ENCODE measurements at places on chromosomes 1 and 21.
A peak's percentile ranks its signal among the peaks of the same experiment; 100 is the strongest.

DNA sequence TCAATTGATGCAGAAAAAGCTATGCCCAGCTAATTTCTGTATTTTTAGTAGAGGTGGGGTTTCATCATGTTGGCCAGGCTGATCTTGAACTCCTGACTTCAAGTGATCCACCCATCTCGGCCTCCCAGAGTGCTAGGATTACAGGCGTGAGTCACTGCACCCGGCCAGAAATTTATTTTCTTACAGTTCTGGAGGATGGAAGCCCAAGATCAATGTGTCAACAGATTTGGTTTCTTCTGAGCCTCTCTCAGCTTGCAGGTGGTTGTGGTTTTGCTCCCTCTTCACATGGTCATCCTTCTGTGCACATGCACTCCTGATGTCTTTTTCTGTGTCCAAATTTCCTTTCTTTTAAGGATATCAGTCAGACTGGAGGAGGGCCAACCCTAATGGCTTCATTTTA lies 35.6 kb downstream of the SHCBP1L start:
- DNase-seq: no peak

DNA sequence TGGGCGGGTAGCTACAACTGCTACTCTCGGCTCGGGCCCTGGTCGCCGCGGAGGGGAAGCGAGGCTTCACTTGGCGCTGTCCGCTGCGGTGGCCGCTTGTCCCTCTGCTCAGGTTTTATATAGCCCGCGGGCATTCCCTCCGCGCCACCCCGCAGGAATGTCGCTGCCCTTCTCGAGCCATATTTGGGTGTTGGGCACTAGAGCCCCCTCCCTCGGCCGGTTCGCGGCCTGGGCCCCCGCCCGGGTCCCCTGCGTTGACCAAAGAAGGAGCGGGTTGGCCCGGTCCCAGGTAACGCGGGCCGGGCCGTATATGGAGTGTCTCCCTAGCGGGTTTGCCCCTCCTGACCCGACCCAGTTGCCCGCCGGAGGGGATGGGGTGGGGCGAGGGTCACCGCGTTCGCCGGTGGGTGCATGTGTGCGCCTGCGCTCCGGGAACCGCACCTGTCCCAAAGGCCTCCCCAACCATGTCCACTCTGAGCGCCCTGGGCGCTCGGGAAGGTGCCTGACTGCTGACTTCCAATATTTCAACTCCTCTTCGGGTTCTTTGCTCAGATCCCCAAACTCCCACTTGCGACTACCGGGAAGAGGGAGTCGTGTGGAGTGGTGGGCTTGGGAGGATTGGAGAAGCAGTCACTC lies at the start of gene ACTA1:
Gene ACTA1, minus strand, starts transcription at position 90 of the 636 bp plus-strand sequence. CDS start 979 bp downstream, outside the sequence.
- no peak for DNase-seq

DNA sequence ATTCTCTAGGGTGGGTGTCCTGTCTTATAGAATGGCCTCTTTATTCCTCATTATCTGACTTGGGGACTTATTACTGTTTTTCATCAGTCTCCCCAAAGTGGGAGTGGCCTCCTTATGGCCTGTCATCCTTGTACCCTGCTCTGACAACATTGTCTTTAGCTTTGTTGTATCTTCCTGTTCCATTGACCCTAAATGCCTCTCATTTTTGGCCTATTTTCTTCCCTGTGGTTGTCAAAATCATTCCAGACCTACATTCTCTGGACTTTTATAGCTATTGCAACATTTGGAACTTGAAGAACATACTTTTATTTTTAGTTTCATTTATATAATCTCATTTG lies 9.7 kb downstream of the SFT2D2 start:
- no peak for DNase-seq

DNA sequence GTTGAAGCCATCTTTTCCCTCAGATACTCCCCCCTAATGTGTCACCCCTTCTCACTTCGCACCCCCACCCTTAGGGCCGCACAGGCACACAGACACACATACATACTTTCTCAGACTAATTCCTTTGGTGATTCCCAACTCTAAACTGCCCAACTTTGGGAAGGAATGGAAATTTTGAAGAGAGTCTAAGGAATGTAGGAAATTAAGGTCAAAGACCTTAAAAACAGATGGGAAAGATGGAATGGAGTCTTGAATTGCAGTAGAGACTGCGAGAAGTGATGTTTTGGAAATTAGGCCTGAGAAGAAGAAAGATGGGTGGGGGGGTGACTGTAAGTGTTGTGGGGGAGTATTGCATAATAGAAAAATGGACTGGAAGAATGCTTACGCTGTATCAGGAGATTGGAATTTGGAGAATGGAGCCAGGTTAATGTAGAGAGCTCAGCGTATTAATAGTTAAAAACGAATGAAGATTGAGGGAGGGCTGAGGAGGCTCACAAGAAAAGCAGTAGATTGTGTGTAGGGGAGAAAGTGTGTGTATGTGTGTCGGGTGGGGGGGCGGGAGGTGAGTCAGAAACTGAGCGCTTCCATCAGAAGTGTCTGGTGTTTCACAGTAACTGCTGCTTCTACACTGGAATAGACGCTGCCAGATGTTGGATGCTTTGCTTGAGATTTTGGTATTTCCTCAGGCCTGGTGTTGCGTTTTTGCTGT lies 1.7 kb downstream of the PIP5K1A start:
- peak; percentile 30 for DNase-seq

DNA sequence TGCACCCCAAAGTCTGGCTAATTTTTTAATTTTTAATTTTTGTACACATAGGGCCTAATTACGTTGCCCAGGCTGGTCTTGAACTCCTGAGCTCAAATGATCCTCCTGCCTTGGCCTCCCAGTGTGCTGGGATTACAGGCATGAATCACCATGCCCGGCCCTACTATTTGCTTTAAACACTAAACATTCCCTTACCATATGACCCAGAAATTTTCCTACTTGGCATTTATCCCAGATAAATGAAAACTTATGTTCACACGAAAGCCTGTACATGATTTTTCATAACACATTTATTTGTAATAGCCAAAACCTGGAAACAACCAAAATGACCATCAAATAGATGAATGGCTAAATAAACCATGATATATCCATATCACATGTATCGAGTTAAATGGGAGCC lies 35.8 kb downstream of the NDUFS5 start:
- DNase-seq: no peak

DNA sequence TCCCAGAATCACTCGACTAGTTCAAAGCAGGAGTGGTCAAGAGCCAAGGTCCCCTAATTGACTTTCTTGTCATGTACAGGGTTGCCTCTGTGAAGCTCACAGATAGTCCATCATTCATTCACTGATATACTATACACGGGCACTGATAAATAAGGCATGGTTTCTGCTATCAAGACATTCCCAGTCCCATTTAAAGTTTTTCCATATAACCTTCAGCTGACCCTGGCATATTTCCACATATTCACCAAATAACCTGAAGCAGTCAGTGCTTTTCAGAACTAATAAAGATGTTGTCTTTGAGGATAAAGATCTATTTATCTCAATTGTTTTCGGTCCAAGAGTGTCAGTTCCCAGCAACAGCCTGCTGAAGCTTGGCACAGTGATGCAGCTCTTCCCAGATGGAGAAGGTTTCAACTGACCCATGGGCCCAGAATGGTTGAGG lies 173.4 kb downstream of the ZZZ3 start:
- DNase-seq: no peak

DNA sequence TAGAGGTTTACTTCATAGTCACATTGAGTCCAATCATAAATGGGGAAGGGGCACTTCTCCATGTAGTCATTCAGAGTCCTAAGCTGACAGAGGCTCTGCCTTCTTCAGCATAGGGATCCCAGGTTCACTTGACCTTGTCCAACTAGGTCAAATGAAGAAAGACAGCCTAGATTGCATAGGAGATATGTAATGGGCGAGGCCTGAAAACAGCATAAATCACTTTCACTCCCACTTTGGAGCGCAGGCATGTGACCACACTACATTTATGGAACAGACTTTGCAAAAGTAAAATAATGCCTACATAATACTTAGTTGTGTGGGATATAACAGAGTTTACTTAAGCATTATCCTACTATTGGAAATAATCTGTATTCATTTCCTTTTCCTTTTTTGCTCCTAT lies 51.7 kb downstream of the HOOK1 start:
- DNase-seq: no peak

- no peak for DNase-seq
These were observed 32.2 kb downstream of the BATF3 start for GRCh38 chr1:212667223-212668139.

DNA sequence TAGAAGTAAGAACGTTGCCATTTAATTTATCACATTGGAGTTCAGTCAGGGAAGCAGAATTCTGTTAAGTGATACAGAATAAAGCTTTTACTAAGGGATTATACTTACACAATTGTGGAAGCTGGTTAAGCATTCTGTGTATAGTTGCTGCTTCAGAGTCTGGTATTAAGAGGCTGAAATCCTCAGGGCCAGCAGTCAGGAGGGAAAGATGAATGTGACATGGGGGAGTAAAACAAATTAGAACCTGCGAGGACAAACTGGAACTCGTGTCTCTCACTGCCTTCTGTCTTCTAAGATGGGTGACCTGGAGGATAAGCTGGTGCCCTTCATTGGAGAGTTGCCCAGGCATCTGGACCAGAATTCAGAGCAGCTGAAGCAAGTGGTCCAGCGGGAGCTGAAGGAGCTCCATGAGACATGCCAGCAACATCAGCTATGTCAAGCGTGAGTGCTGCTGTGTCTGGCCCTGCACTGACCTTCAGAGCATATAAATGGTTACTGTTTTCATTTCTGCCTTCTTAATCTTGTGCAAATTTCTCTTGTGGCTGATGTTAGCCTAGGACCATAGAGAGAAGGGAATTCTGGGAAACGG lies 23.0 kb downstream of the MARK1 start:
- no peak for DNase-seq

- no peak for DNase-seq
These were observed 16.9 kb downstream of the PFKFB2 start for GRCh38 chr1:207069858-207070506.

DNA sequence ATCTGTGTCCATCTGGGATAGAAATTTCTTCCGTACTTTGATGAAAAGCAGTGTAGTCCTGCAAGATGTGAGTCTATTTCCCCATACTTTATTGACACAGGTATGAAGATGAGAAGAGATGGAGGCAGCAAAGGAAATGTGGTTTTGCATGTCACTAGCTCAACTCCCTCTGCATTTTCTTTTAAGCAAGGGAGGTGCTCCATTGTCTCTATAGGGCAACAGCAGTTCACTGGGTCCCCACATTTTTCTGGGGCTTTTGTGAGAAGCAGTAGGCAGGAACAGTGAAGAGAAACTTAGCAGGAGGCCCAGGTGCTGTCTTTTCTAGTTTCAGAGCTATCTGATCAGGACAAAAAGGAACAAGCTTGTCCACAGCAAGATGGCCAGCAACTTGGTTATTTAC lies 37.1 kb downstream of the C21orf91 start:
- DNase-seq: no peak

- DNase-seq: no peak
These were observed 29.7 kb downstream of the OLFML3 start for GRCh38 chr1:114008993-114009392.

- DNase-seq: peak; percentile 20
These were observed 3.6 kb upstream of the KIAA2013 start for GRCh38 chr1:11929849-11930248.

- no peak for DNase-seq
These were observed 11.5 kb downstream of the PFKFB2 start for GRCh38 chr1:207064561-207064960.

GRCh38 chr1:5616366-5617178 lies 375.7 kb downstream of the NPHP4 start:
- no peak for DNase-seq

- DNase-seq: no peak
These were observed 167.9 kb downstream of the VPS13D start for GRCh38 chr1:12397462-12398450.

GRCh38 chr1:72620453-72620852 lies 338.1 kb upstream of the NEGR1 start:
- DNase-seq: no peak

DNA sequence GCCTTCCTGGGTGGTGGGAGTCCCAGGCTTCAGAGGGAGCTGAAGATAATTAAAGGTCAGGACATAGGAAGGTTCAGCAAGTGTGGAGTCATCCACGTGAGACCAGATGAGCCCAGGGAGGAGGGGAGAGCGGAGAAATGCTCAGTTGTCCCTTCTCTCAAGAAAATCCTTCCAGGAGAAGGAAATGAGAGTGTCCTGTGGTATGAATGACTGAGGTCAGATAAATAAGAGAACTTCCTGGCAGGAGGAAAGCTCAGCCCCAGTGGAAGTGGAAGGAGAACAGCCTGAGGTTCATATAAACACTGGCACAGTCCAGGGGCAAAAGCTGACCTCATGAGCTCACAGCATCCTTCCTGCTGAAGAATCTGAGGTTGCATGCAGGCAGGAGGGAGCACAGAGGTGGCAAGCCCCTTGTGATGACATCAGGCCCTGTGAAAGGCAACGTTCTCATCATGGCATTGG lies 97.6 kb downstream of the NAV1 start:
- DNase-seq: no peak

DNA sequence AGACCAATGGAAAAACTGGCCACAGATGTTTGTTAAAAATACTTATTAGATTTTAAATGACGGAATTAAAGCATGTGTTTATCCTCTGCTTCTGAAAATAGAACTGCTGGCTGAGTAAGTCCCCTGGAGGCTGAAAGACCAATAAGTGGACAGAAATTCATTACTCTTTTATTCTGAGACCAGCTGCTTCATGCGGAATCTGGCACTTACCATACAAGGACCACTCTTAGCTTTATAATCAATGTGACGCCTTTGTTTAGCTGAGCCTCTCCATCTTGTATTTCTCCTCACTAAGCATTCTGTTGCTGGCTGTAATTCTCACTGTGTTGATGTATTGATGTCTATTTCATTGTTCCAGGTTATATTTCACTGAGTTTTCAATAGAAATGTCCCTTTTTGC lies 6.3 kb upstream of the EXO1 start:
- DNase-seq: no peak

DNA sequence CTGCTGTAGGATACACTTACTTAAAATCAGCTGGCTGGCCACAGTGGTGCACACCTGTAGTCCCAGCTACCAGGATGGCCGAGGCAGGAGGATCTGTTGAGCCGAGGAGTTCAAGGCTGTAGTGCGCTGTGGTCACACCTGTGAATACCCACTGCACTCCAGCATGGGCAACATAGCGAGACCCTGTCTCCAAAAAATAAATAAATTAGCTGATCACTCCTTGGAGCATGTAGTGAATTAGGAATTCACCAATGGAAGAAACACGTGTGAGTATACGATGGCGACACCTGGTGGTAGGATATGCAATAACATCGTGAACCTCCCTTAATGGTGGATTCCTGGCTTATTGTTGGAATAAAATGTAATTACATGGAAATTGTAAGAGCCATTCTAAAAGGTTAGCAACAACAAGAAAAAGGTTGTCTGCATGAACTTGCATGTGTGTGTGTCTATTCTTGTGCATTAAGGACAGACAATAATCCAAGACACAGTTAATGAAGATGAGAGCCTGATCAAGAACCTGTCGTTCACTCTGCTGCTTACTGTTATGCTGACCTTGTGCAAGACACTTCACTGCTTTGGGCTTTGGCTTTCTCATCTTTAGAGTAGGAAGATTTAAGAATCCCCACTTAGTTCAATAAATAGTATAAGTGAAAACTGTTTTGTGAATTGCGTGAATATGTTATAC lies 38.6 kb upstream of the COX20 start:
- DNase-seq: peak; percentile 62

DNA sequence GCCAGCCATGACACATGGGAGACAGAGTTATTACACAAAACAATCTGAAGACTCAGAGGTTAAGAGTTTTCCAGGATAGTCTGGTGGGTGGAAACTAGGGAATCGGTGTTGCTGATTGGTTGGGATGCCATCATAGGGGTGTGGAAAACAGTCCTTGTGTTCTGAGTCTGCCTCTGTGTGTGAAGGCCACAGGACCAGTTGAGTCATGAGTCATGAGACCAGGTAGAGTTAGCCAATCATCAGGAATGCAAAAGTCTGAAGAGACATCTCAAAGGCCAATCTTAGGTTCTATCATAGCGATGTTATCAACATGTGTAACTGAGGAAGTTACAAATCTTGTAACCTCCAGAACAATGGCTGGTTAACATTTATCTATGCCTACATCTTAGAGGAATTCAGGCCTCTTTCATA lies 49.7 kb upstream of the NEK7 start:
- no peak for DNase-seq

Measured in stimulated activated CD4-positive, alpha-beta T cell treated with anti-CD3 and anti-CD28 coated beads, Interleukin-15, amount 100 ng/mL, for 24 hours (primary cell).